Mesothelial cell of epicardium (in vitro differentiated cells): ENCODE measurements at places on chromosomes 4 and X.

DNA sequence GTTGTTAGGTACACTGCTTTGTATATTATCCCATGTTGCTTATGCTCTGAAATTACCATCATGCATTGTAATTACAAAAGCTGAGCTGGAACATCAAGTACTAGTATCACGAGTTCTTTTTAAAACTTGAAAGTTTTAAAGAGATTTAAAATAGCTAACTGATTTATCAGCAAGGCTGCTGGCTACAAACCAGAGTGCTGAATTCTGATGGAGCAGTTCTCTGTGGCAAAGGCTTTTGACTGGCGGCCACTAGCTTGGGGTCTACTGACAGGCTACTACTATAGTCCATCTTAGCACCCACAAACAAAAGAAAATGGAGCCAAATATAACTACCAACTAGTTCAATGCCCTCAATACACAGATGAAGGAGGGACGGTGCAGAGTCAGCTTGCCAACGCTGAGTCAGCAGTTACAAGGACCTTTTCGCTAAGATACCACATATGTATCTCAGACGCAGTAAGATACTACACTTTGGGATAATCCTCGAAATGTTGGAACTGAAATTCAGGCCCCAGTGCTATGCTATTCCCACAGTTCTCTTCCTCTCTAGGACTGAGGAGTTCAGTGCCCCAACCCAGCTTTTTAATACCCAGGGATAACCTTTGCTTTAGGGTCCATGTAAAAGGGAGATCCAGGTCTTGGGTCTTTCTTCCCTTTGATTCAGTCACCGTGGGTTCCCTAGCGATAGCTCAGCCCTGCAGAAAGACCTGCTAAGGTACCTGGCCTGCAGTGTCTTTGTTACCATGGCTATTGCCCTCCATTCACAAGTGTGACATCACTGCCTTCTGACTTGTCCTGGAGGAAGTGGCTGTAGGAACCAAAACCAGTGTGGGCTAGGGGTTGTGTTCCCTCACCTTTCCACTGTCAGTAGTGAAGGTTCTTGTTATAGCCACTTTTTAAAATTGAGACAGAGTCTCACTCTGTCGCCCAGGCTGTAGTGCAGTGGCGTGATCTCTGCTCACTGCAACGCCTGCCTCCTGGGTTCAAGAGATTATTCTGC is 22.8 kb downstream of the MFAP3L start:
- H3K4me1 ChIP-seq, result no peaks in the 10 kb centered on the region
- no peaks in the 10 kb centered on the region for H3K36me3 ChIP-seq
- no peak overlapping the region for H3K4me3 ChIP-seq
- no peak for DNase-seq

DNA sequence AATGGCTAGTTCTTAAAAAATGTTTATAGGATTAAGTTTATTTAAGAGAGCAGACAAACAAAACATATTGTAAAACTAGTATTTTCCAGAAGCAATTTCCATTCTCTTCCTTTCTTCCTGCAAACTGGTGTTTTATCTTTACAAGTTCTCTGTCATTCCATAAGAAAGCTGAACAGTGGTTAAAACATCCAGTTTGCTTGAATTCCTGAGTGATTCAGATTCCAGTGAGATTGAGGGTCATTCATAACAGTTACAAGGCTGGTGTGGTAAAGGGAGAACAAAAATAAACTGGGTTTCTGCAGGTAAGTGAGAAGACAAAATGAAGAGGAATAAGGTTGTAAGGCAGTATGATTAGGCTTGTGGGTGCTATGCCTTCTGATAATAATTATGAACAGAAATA is 544.8 kb upstream of the DIPK2B start:
- no peak for DNase-seq
- peaks cover 24% of the 10 kb centered on the region for H3K4me1 ChIP-seq
- no peaks in the 10 kb centered on the region for H3K36me3 ChIP-seq
- H3K27ac ChIP-seq, result peak overlapping the region; percentile 8
- no peaks in the 10 kb centered on the region for H3K27me3 ChIP-seq
- no peak overlapping the region for H3K4me3 ChIP-seq

- no peaks in the 10 kb centered on the region for H3K36me3 ChIP-seq
- H3K27me3 ChIP-seq, result no peaks in the 10 kb centered on the region
- H3K4me1 ChIP-seq, result peaks cover 20% of the 10 kb centered on the region
- no peak overlapping the region for H3K27ac ChIP-seq
- no peak overlapping the region for H3K4me3 ChIP-seq
- DNase-seq, result no peak
These were observed 3.2 kb upstream of the VGLL1 start for GRCh38 chrX:136528645-136529315.

- H3K4me3 ChIP-seq, result no peak overlapping the region
- H3K4me1 ChIP-seq, result no peaks in the 10 kb centered on the region
- DNase-seq, result no peak
- no peak overlapping the region for H3K27ac ChIP-seq
- no peaks in the 10 kb centered on the region for H3K27me3 ChIP-seq
- no peaks in the 10 kb centered on the region for H3K36me3 ChIP-seq
These were observed 103.4 kb downstream of the DDIT4L start for GRCh38 chr4:100086766-100087431.

DNA sequence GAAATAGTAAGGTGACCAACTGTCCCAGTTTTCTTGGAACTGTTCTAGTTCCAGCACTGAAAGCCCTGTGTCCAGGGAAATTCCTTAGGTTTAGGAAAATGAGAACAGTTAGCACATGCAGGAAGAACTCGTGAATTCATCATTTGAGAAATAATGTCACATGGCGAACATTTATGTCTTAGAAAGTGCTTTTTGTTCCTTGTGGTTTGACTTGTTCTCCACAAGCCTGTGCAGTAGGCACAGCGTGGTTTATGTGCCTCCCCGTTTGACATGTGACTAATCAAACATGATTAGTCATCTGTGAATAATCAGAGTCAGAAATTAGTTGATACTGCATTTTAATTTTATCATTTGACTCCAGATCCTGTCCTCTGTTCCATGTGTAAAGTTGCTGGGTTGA is 556.0 kb upstream of the CPEB2 start:
- no peak for DNase-seq
- H3K27me3 ChIP-seq, result peaks cover 31% of the 10 kb centered on the region
- no peaks in the 10 kb centered on the region for H3K36me3 ChIP-seq

DNA sequence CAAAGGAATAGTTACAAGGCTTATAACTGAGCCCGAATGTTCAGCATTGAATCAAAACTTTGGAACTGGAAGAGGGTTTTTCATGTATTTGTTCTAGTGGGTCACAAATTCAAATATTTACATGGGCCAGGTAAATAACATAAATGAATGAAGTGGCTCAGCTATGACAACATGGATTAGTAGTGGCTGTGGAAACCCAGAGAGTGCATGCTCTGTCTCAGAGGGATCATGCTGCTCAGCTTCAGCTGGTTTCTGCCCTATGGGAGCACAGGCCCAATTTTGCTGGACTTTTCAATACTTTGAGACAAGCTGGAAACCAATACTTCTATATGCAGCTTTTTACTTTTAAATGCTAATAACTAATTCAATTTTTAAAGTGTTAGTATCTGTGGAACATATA is 394.0 kb upstream of the TEX13C start:
- no peak for DNase-seq
- no peaks in the 10 kb centered on the region for H3K36me3 ChIP-seq
- H3K4me1 ChIP-seq, result no peaks in the 10 kb centered on the region

GRCh38 chr4:97912156-97912555 is 231.1 kb downstream of the STPG2 start:
- no peaks in the 10 kb centered on the region for H3K4me1 ChIP-seq
- H3K27ac ChIP-seq, result no peak overlapping the region
- DNase-seq, result no peak
- H3K4me3 ChIP-seq, result no peak overlapping the region
- no peaks in the 10 kb centered on the region for H3K36me3 ChIP-seq
